Liver (tissue), 10 donors: ENCODE measurements at places on chromosomes 1 and 21. TPM values are rescaled to one million over a fixed set of nuclear protein-coding genes. Genes with fewer than 3 reads are reported as not detected.

OR2T35 gene
- not detected for total RNA-seq

SIPA1L2 gene
- total RNA-seq: 1.9 TPM

DNA sequence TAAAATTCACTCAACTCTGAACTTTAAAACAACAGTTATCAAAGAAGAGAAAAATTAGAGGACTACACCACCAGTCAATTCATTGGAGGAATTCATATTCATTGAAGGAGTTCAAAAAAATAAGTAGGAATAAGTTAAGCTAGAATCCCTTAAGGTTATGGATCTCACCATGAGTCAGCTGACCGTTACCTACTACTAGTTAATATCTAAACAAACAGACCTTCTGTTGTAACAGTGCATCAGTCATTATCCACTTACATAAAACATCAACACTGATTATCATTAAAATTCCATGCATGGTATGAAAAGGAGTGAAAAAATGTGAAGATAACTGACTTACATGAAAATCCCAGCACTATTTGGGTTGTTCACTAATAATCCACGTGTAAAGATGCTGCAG, 44.9 kb downstream of the FOXJ3 start:
- no peak for DNase-seq
- no peaks in the 10 kb centered on the region for H3K4me1 ChIP-seq
- H3K27me3 ChIP-seq: no peaks in the 10 kb centered on the region
- no peak overlapping the region for H3K27ac ChIP-seq
- no peak overlapping the region for H3K4me3 ChIP-seq
- H3K36me3 ChIP-seq: no peaks in the 10 kb centered on the region

DNA sequence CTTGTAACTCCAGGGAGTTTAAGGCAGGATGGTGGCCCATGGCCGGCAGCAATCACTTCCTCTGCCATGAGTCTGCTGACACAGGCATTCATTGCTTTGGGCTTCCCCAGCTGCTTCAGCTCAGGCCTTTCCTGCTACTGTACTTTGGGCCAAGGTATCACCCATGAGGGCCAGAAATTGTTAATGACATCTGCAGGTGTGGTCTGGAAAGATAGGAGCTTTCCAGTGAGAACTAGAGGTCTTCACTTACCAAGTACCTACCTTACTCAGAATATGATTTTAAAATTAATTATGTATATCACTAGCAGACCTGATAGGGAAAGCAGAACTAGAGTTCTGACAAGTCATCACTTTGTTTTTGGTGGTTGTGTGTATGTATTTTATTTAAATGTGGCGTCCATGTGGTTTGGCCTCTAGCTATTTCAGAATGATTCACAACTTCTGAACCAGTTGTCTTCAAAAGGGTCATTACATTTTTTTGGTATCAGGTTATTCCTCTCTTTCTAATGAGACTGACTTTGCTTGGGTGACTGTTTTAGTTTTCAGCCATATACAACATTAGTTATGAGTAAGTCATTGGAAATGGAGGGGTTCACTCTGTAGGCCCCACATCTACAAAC, 2.7 kb downstream of the RGL1 start:
- H3K27me3 ChIP-seq: no peaks in the 10 kb centered on the region
- peaks cover 8% of the 10 kb centered on the region for H3K4me1 ChIP-seq
- no peak overlapping the region for H3K27ac ChIP-seq
- no peak overlapping the region for H3K4me3 ChIP-seq

- no peaks in the 10 kb centered on the region for H3K27me3 ChIP-seq
- H3K27ac ChIP-seq: peak overlapping the region; percentile 90
- H3K36me3 ChIP-seq: no peaks in the 10 kb centered on the region
- peak; percentile 61 for DNase-seq
- peak overlapping the region; percentile 98 for H3K4me3 ChIP-seq
Observed at GRCh38 chr1:41241354-41241748, 755 bp downstream of the SCMH1 start.

GRCh38 chr1:183871142-183871541, 66.2 kb downstream of the RGL1 start:
- no peaks in the 10 kb centered on the region for H3K36me3 ChIP-seq
- peak overlapping the region; percentile 51 for H3K27ac ChIP-seq
- H3K4me3 ChIP-seq: no peak overlapping the region
- no peaks in the 10 kb centered on the region for H3K27me3 ChIP-seq
- DNase-seq: no peak
- peaks cover 3% of the 10 kb centered on the region for H3K4me1 ChIP-seq

DNA sequence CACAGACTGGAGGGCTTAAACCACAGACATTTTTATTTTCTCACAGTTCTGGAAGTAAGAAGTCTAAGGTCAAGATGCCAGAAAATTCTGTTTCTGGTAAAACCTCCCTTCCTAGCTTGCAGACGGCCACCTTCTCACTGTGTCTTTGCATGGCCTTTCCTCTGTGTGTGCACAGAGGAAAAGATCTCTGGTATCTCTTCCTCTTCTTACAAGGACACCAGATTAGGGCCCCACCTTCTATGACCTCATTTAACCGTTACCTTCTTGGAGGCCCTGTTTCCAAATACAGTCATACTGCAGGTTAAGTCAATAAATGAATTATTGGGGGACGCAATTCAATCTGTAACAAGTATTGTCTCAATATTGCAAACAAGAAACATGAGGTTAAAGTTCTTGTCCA, 63.0 kb upstream of the PRDX6 start:
- H3K36me3 ChIP-seq: peaks cover 2% of the 10 kb centered on the region
- no peaks in the 10 kb centered on the region for H3K27me3 ChIP-seq
- no peak for DNase-seq
- no peak overlapping the region for H3K4me3 ChIP-seq

DNA sequence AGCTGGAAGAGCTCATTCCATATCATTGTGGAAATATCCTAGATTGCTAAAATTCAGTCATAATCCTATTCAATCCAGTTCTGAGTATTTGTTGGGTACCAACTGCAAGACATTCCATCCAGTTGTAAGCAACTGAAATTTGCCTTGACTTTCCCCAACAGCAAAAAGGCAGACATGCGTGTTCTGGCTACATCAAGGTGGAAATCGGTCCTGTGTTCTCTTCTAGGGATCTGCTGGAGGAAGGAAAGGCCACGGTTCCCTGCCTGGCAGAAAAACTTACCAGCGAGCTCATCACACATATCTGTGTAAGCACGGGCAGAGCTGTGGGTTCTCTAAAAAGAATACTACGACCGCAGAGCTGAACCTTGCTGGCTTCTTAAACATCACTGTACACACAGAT, 17.5 kb downstream of the MX1 start:
- no peak for DNase-seq
- H3K4me1 ChIP-seq: no peaks in the 10 kb centered on the region
- no peak overlapping the region for H3K4me3 ChIP-seq
- peaks cover 54% of the 10 kb centered on the region for H3K36me3 ChIP-seq

DNA sequence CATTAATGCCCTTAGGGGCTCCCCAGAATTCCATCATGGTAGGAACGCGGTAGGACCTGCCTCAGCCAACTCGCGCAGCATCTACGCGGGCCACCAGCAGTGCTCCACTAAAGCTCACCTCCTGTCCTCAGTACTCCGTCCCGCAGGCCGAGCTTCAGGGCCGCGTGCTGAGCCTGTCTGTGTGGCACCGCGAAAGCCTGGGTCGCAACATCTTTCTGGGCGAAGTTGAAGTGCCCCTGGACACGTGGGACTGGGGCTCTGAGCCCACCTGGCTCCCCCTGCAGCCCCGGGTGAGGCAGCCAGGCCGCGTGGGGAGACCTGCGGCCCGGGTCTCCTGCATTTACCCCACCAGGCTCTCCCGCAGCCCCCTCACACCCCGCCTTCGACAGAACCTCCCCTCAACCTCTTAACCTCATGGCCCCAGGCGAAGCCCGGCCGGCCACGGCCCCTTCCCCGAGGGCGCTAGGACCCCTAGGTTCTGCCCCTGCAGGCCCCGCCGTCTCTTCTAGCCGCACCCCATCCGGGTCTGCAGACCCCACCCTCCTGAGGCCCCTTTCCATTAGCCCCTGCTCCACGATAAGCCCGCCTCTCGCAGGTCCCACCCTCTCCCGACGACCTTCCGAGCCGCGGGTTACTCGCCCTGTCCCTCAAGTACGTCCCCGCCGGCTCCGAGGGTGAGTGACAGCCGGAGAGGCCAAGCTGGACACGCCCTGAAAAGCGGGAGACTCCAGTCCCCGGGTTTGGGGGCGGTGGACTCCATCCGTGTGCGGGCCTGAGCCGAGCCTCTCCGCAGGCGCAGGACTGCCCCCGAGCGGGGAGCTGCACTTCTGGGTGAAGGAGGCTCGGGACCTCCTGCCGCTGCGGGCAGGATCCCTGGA, 9.1 kb downstream of the SYTL1 start:
- no peak for DNase-seq
- H3K27me3 ChIP-seq: no peaks in the 10 kb centered on the region
- H3K36me3 ChIP-seq: no peaks in the 10 kb centered on the region
- peaks cover 3% of the 10 kb centered on the region for H3K4me1 ChIP-seq

DNA sequence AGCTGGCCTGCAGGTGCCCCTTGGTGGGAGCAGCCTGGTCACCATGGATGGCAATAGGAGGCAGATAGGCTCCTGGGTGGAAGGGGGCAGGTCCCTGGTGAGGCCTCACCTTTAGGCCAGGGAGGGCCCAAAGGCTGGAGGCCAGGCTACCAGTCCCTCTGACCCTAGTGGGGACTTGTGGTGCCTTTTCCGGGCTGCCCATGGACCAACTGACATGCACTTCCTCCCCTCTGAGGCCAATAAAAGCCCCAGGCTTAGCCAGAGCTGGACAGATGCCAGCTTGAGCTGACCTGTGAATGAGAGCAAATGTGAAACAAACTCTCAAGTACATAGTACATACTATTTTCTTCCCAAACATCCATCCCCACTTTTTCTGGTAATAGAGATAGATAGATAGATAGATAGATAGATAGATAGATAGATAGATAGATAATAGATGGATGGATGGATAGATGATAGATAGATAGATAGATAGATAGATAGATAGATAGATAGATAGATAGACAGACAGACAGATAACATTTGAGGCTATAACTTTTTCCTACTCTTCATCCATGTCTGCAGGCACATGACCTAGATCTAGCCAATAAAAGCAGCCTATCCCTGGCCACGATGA, 9.2 kb upstream of the CTTNBP2NL start:
- H3K36me3 ChIP-seq: no peaks in the 10 kb centered on the region
- H3K4me3 ChIP-seq: no peak overlapping the region
- DNase-seq: no peak
- H3K27ac ChIP-seq: no peak overlapping the region
- H3K4me1 ChIP-seq: no peaks in the 10 kb centered on the region
- peaks cover 2% of the 10 kb centered on the region for H3K27me3 ChIP-seq

GRCh38 chr1:209621741-209622655, 30.2 kb downstream of the LAMB3 start:
- no peak overlapping the region for H3K27ac ChIP-seq
- no peaks in the 10 kb centered on the region for H3K4me1 ChIP-seq
- no peaks in the 10 kb centered on the region for H3K27me3 ChIP-seq
- no peak overlapping the region for H3K4me3 ChIP-seq
- H3K36me3 ChIP-seq: no peaks in the 10 kb centered on the region

GRCh38 chr21:16086121-16086520, 356.3 kb downstream of the USP25 start:
- DNase-seq: no peak
- no peaks in the 10 kb centered on the region for H3K27me3 ChIP-seq
- H3K4me1 ChIP-seq: peaks cover 5% of the 10 kb centered on the region
- no peak overlapping the region for H3K27ac ChIP-seq

DNA sequence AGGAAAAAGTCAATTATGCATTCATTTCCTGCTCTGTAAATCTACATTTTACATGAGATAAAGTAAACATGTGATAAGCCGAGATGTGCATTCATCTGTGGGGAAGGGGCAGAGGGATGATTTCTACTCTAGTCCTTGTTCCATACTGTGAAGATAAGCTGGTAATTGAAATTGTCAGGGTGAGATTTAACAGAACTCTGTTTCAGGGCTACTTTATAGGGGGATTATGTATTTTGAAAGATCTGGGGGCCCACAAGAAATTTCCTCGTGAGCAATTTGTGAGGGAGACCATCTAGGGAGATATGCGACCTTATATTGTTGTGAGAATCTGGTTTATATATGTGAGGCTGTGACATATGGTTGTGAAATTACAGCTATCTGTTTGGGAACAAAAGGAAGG, 73.1 kb upstream of the KCNK1 start:
- no peaks in the 10 kb centered on the region for H3K27me3 ChIP-seq
- H3K4me3 ChIP-seq: no peak overlapping the region
- no peak for DNase-seq
- H3K4me1 ChIP-seq: no peaks in the 10 kb centered on the region
- H3K36me3 ChIP-seq: no peaks in the 10 kb centered on the region

DNA sequence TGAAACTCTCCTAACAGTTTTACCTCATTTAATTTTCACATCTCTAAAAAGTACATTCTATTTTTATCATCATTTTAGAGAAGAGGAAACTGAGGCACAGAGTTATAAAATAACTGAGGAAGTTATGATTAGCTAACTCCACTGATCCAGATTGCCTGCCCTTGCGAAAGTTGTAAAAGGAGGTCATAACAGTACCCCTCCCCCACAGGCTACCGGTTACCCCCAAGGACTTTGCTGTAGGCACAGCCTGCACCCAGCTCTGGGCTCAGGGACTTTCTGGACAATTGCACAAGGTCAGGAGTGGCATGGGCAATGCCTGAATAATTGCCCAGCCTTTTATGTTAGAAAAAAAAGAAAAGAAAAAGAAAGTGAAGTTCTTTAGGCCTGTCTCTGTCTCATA, 22.7 kb downstream of the PIGM start:
- DNase-seq: no peak
- H3K36me3 ChIP-seq: no peaks in the 10 kb centered on the region
- H3K27ac ChIP-seq: no peak overlapping the region
- no peak overlapping the region for H3K4me3 ChIP-seq
- H3K4me1 ChIP-seq: no peaks in the 10 kb centered on the region
